Vagina (tissue), 2 donors: ENCODE measurements at places on chromosomes 7 and 10. TPM values are rescaled to one million over a fixed set of nuclear protein-coding genes. Genes with fewer than 3 reads are reported as not detected.

Gene OR13A1
- total RNA-seq: not detected

Gene HOXA2
- total RNA-seq: 2.0 TPM

Gene C7orf57
- total RNA-seq: not detected

Gene CPA2
- total RNA-seq: not detected

Gene DMBT1
- not detected for total RNA-seq

Gene SLC13A1
- not detected for total RNA-seq

Gene ANKRD1
- not detected for total RNA-seq

Gene CDK6
- 20.6 TPM for total RNA-seq

Gene VAX1
- total RNA-seq: not detected

Gene C7orf33
- total RNA-seq: not detected

Gene ARPC1A
- 106 TPM for total RNA-seq

Gene FAM24B
- not detected for total RNA-seq

Gene ACTL6B
- 0.49 TPM for total RNA-seq

Gene C10orf67
- not detected for total RNA-seq

Gene FANK1
- 6.6 TPM for total RNA-seq

Gene NET1
- 103 TPM for total RNA-seq

Gene NPSR1
- not detected for total RNA-seq

Gene FOXP2
- total RNA-seq: 29.7 TPM

Gene MMP21
- total RNA-seq: not detected

Gene C10orf90
- total RNA-seq: not detected

Gene LOXL4
- total RNA-seq: 5.2 TPM

Gene NUPR2
- not detected for total RNA-seq

Gene PITRM1
- 58.9 TPM for total RNA-seq

Gene FOXI2
- 0.25 TPM for total RNA-seq

Gene RARRES2
- total RNA-seq: 305 TPM

Gene PNLIPRP1
- not detected for total RNA-seq

Gene UPK3BL1
- total RNA-seq: 83.7 TPM

Gene ANKRD7
- total RNA-seq: 1.5 TPM

Gene DIP2C
- total RNA-seq: 18.4 TPM

Gene FAS
- 41.0 TPM for total RNA-seq

Gene LRRN3
- 0.98 TPM for total RNA-seq

Gene CALN1
- 6.9 TPM for total RNA-seq

Gene PAX2
- not detected for total RNA-seq

Gene TMEM139
- not detected for total RNA-seq

Gene MALRD1
- total RNA-seq: 2.0 TPM

Gene EEPD1
- 9.8 TPM for total RNA-seq

Gene CNPY1
- not detected for total RNA-seq

Gene MORN4
- 1.7 TPM for total RNA-seq

Gene ELN
- total RNA-seq: 38.3 TPM

Gene AGR3
- total RNA-seq: not detected

Gene OR2A5
- not detected for total RNA-seq

Gene ZNF487
- total RNA-seq: 4.2 TPM

Gene CALML5
- 102 TPM for total RNA-seq

Gene SFTPD
- not detected for total RNA-seq

Gene COL1A2
- 199 TPM for total RNA-seq

Gene SMARCD3
- 39.8 TPM for total RNA-seq

Gene TAS2R4
- 1.5 TPM for total RNA-seq

Gene FAM171A1
- 8.6 TPM for total RNA-seq

Gene ICA1
- total RNA-seq: 25.5 TPM
